Karpas-422 (cell line): ENCODE measurements at places on chromosomes 4 and X.

DNA sequence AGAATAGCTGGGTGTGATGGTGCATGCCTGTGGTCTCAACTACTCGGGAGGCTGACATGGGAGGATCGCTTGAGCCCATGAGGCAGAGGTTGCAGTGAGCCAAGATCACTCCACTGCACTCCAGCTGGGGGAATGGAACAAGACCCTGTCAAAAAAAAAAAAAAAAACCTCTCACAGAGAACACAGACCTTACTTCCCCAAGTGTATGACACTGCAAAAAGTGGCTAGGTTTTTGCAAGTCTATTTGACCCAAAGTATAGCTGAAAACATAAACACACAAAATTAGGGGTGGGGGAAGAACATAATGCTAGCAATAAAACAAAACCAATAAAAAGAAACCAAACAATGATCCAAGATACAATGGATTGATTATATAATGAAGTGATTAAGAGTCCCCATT lies 6.7 kb downstream of the LAMP2 start:
- H3K27ac ChIP-seq, result no peak overlapping the region
- no peaks in the 10 kb centered on the region for H3K27me3 ChIP-seq
- H3K36me3 ChIP-seq, result no peaks in the 10 kb centered on the region
- H3K4me1 ChIP-seq, result peaks cover 32% of the 10 kb centered on the region

GRCh38 chrX:139720979-139721378 lies 13.0 kb upstream of the MCF2 start:
- H3K27me3 ChIP-seq, result no peaks in the 10 kb centered on the region
- H3K36me3 ChIP-seq, result no peaks in the 10 kb centered on the region
- H3K27ac ChIP-seq, result no peak overlapping the region
- no peak for DNase-seq
- no peak overlapping the region for H3K4me3 ChIP-seq

DNA sequence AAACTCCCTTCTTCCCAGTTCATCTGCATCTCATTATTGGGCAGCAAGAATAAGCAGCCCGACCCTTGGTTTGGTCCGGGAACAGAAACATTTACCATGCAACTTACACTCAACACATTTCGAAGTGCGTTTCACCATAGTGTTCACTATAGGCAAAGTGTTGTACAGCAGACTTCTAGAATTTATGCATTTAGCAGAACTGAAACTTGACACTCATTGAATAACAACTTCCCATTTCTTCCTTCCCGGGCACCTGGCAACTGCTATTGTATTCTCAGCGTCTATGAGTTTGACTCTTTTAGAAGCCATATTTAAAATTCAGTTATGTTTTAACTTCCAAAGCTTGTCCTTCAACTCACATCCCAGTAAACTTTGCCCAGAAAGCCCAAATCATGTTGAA lies 840.6 kb downstream of the NLGN4X start:
- H3K36me3 ChIP-seq, result no peaks in the 10 kb centered on the region
- H3K27ac ChIP-seq, result no peak overlapping the region
- no peak overlapping the region for H3K4me3 ChIP-seq

DNA sequence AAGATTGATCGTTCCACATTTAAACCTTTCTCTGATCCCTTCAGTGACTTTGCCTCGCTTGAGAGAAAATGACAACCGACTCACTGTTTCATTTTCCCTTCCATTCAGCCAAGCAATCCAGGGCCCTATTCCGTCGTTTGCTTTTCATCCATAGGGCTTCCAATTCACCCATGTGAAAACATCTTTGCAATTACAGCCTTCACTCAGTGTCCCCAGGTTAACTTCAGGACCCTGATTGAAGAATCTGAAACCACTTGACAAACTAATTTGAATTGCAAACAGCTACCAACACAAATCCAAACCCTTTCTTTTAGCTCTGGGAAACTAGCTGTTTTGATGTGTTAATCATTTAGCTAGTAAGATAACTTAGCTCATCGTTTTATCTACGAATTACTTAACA lies 120.2 kb upstream of the FAM9C start:
- no peaks in the 10 kb centered on the region for H3K4me1 ChIP-seq
- H3K27ac ChIP-seq, result no peak overlapping the region
- H3K4me3 ChIP-seq, result no peak overlapping the region
- no peaks in the 10 kb centered on the region for H3K36me3 ChIP-seq
- H3K27me3 ChIP-seq, result peaks cover 3% of the 10 kb centered on the region; the same call in 1 of the 2 replicates
- DNase-seq, result no peak

GRCh38 chr4:73855406-73855805 lies 2.3 kb downstream of the PF4V1 start:
- H3K27ac ChIP-seq, result no peak overlapping the region
- H3K27me3 ChIP-seq, result no peaks in the 10 kb centered on the region
- H3K4me3 ChIP-seq, result no peak overlapping the region
- no peak for DNase-seq
- H3K4me1 ChIP-seq, result no peaks in the 10 kb centered on the region
- no peaks in the 10 kb centered on the region for H3K36me3 ChIP-seq

GRCh38 chr4:141028024-141028529 lies 105.2 kb downstream of the RNF150 start:
- no peaks in the 10 kb centered on the region for H3K27me3 ChIP-seq
- no peaks in the 10 kb centered on the region for H3K36me3 ChIP-seq
- no peak overlapping the region for H3K4me3 ChIP-seq
- DNase-seq, result no peak

DNA sequence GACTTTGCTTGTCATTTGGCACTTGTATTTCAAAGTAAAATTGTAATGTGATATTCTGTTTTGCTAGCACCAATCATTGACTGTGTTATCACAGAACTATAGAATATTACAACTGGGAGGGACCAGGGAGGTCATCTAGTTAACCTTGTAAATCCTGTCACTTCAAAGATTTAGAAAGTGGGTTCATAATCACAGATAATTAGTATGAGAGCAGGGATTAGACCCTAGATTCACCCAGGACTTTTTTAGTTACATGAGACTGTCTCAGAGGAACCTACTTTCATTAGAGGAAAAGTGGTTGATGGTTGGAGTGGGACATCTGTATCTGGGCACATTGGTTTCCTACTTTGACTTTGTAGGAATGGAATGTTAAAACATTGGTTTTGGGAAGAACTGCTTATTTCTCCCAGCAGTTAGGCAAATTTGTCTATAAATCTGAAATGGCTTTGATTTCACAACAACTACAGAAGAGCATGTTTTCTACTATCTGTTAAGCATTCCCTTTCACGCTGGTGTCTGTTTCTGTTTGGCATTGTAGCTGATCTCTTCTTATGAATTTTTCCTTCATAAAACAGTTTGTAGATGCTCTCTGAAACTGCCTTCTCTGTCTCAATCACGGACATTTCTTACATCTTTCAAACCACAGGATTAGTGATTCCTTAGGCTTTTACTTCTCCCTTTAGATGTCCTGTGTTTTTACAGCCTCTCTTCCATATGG lies 144.1 kb downstream of the DIPK2B start:
- H3K4me1 ChIP-seq, result peaks cover 9% of the 10 kb centered on the region; the same call in 1 of the 2 replicates
- H3K36me3 ChIP-seq, result peaks cover 23% of the 10 kb centered on the region; the same call in 1 of the 2 replicates
- no peak overlapping the region for H3K4me3 ChIP-seq
- H3K27ac ChIP-seq, result no peak overlapping the region

DNA sequence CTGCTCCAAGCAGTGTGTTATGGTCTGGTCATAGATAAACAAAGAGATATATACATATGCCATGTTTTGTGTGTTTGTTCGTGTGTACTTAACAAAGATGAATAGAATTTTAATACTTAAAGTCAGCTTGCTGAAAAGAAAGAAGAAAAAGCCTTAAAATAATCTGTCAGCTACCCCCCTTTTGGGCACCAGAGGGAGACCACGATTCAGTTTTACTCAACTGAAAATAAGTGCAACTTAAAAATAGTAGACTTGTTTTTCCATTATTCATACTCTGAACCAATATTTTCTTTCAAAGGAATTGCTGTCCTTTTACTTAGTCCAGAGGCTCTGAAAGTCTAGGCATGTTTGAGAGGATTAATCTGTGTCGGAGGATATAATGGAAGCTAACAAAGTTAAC lies 181.7 kb upstream of the AGTR2 start:
- no peaks in the 10 kb centered on the region for H3K4me1 ChIP-seq
- H3K36me3 ChIP-seq, result no peaks in the 10 kb centered on the region
- peak; percentile 51 for DNase-seq

DNA sequence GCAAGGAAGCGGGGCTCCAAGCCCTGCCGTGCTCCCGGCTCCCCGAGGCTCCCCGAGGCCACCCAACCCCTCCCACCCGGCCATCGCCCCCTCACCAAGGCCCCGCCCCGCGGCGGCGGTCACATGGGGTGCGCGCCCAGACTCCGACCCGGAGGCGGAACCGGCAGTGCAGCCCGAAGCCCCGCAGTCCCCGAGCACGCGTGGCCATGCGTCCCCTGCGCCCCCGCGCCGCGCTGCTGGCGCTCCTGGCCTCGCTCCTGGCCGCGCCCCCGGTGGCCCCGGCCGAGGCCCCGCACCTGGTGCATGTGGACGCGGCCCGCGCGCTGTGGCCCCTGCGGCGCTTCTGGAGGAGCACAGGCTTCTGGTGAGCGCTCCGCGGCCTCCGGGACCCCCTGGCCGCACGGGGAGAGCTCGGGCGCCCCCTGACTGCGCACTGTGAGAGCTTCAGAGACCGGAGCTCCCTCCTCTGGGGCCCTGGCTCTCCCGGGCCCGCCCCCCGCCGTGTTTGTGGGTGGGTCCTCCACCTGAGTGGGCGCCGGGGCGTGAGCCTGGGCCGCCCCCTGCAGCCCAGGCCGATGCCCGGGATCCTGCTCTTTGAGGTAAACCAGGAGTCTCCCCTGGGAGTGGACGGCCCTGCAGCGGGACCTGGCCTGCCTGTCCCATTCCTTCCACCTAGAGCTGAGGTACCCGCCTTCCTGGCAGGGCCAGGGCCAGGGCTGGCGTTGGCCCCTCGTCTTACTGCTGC lies at the start of gene IDUA:
IDUA (plus strand) TSS at position 166 of the 745 bp plus-strand sequence; CDS start at position 207, 41 bp downstream.
- peaks cover 34% of the 10 kb centered on the region for H3K4me1 ChIP-seq
- no peaks in the 10 kb centered on the region for H3K36me3 ChIP-seq
- H3K27me3 ChIP-seq, result no peaks in the 10 kb centered on the region
- DNase-seq, result peak; percentile 94
- peak within 1 kb of the TSS; percentile 51; the same call in 1 of the 2 replicates for H3K27ac ChIP-seq

DNA sequence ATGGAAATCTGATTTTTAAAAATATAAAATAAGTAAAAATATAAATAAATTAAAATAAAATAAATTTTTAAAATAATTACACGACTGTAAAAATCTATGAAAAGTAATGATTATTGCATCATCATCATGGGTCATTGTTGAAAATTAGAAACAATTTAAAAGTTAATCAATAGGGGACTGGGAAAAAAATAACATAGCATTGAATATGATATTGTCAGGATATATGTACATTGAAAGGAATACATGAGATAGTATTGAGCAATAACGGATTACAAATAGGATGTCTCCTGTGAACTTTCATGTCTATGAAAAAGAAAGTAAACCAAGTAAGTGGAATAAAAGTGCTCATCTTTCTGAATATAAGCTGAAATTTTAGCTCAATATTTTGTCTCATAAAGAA lies 566.8 kb upstream of the HTR2C start:
- no peaks in the 10 kb centered on the region for H3K27me3 ChIP-seq
- no peaks in the 10 kb centered on the region for H3K36me3 ChIP-seq
- no peak overlapping the region for H3K27ac ChIP-seq

DNA sequence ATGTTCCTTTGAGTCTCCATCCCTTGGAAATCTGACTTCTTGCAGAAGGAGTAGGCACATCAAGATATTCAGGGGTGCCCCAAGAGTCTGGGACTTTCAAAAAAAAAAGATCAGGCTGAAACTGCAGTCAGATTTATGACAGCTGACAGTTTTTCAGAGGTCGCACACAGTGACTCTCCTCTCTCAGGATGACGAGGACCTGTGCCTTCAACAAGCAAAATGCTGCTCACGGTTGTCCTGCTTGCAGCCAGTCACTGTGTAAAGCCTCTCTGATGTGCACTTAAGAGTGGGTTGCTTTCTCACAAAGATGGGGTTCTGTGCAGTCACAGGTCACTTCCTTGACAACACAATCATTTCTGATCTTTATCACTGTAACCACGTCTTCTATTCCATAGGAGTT lies 178.2 kb downstream of the PTTG2 start:
- H3K27me3 ChIP-seq, result no peaks in the 10 kb centered on the region
- H3K4me1 ChIP-seq, result no peaks in the 10 kb centered on the region
- H3K4me3 ChIP-seq, result no peak overlapping the region
- DNase-seq, result no peak

DNA sequence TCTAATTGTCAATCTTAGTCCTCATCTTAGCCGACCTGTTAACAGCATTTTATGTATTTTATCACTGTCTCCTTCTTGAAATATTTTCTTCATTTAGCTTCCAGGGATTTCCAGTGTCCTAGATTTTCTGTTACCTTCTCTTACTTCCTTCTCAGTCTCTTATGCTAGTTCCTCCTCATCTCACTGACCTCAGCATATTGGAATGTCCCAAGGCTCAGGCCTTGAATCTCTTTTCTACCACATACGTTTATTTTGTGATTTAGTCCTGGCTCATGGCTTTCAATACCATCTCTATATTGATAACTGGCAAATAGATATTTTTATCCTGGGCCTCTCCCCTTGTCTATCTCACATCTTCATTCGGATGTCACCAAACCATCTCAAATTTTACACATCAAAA lies 61.1 kb downstream of the IQCM start:
- H3K4me3 ChIP-seq, result no peak overlapping the region
- H3K27me3 ChIP-seq, result no peaks in the 10 kb centered on the region
- H3K36me3 ChIP-seq, result no peaks in the 10 kb centered on the region
- no peaks in the 10 kb centered on the region for H3K4me1 ChIP-seq
- no peak overlapping the region for H3K27ac ChIP-seq
